ENCODE measurements at places on chromosomes 2 and 18.

DNA sequence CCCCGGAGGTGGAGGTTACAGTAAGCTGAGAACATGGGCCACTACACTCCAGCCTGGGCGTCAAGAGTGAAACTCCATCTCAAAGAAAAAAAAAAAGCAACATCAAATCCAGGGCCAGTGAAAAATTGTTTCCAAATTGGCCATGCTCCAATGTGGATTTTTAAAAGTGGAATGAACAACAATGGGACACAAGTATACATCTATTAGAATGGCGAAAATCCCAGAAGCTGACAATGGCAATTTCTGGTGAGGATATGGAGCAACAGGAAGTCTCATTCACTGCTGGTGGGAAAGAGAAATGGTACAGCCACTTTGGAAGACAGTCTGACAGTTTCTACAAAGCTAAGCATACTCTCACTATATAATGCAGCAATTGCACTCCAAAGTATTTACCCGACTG is 161.4 kb downstream of the UXS1 start:
- no peak for DNase-seq

GRCh38 chr2:61714210-61714609 is 139.7 kb downstream of the FAM161A start:
- DNase-seq: no peak

GRCh38 chr18:74898965-74899364 is 301.3 kb downstream of the ZNF407 start:
- no peak for DNase-seq

GRCh38 chr2:53827398-53828175 is 32.2 kb downstream of the GPR75 start:
- DNase-seq: no peak

DNA sequence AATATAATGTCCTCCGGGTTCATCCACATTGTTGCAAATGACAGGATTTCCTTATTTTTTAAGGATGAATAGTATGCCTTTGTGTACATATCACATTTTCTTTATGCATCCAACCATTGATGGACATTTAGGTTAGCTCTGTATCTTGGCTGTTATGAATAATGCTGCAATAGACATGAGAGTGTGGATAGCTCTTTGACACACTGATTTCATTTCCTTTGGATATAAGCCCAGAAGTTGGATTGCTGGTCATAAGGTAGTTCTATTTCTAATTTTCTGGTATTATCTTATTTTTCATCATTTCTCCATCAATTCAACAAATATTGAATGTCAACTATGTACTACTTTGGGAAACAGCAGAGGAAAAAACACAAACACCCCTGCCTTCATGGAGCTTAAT is 423.3 kb downstream of the MTX2 start:
- DNase-seq: no peak
